CD14-positive monocyte (primary cell): ENCODE measurements at places on chromosomes 12 and 14.

GRCh38 chr14:76771437-76771980 lies 10.2 kb downstream of the VASH1 start:
- DNase-seq, result no peak

DNA sequence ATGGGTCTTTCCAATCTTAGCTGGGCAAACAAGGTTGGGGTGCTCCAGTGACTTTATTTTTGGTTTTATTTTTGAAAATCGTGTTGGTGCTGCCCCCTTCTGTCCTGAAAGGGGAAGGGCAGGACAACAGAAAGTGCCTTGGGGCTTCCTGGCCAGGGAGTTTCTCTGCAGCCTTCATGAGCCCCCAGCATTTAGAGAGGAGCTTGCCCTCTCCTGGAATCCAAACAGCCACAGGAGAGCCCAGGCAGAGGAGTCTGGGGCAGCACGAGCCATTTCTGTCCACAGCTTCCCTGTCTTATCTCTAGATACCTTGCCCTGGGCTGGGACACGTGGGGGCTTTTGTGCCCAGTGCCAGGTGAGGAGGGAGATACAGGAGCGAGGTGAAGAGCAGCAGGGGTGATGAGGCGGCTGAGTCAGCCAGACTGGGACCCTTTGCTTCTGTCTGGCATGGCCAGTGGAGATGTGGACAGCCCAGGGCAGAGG lies 4.4 kb upstream of the C1RL start:
- peak; percentile 29 for DNase-seq

- no peak for DNase-seq
Measured at GRCh38 chr12:127728285-127728684, 538.7 kb upstream of the TMEM132C start.

DNA sequence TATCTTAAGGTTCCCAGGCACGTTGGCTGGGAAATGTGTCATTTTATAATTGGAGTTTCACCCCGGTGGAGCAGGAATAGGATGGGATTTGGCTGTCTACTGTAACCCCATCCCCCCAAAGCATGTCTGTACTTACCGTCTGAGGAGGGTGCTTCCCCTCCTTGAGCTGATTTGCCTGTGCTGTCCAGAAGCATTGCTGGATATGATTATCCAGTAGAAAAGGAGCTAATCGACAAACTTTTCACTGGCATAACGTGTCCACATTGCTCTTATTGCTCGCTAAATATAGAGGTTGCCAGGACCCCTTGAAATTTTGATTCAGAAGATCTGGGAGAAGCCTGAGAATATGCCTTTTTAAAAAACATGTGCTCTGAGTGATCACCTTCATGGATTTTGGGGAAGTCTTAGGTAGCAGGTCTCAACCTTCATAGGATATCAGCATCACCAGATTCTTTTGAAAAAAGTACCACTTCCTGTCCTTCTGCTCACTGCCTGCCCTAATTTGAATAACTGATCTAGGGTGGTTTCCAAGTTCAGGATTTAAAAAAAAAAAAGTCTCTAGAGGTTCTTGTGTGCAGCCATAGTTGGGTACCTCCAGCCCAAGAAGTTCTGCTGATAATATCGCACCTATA lies 80.4 kb upstream of the KCNA1 start:
- DNase-seq, result no peak

- DNase-seq, result no peak
Measured at GRCh38 chr12:104083769-104084475, 19.6 kb downstream of the HCFC2 start.

DNA sequence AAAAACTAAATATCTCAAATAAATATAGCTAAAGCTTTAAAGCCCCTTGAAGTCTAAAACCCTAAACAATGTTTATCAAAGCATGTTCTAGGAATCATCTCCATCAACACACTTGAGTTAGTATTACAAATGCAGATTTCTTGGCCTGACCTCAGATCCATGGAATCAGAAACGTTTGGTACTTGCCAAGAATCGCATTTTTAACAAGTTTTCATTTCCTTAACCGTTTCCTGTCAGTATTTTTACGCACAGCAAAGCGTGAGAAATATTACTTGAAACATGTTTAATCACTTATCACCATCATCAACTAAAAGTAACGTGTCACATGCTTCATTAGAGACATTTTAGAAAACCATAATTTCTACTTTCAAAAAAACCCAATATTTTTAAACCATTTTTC lies 9.7 kb downstream of the SLCO1C1 start:
- DNase-seq, result no peak

DNA sequence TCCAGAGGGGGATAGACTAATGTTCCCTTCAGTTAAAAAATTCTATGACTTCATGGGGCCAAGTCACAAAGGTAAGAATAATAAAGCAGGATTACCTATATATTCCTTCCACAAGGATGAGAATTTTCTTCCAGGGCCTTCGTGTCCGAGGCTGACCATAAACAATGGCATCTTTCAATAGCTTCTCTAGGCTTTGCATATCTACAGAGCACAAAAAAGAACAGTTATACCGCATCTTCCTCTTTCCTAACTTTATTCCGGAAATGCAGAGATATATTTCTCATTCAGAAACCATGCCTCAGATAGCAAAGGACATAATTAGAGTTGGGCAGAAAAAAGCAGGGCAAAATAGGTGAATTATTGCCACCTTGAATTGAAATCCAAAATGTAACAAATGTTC lies 58.3 kb upstream of the ISM2 start:
- no peak for DNase-seq

GRCh38 chr12:45298721-45299692 lies 83.1 kb downstream of the ANO6 start:
- DNase-seq, result no peak

DNA sequence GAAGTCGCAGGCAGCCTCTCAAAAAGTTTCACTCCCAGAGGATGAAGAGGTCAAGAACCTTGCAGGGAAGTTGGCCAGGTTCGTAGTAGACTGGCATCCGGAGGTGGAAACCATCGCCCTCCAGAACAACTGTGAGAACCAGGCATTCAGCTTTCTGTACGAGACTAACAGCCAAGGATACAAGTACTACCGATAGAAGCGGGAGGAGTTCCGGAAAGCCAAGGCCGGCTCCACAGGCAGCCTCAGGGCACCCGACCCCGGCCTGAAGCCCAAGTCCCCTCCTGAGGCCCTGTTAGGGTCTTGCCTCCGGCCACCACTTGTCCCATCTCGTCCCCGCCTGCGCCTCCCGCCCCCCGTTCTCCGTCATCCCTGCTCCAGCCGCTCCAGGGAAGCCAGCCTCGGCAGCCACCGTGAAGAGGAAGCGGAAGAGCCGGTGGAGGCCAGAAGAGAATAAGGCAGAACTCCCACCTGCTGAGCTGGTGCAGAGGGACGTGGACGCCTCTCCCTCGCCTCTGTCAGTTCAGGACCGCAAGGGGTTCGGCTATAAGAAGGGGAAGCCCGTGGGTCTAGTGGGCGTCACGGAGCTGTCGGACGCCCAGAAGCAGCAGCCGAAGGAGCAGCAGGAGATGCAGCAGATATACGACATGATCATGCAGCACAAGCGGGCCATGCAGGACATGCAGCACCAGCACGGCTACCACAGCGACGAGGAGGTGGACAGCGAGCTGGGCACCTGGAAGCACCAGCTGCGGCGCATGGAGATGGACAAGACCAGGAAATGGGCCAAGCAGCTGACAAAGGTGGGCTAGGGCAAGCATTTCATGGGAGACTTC lies 366.8 kb upstream of the ATXN7L3B start:
- no peak for DNase-seq

DNA sequence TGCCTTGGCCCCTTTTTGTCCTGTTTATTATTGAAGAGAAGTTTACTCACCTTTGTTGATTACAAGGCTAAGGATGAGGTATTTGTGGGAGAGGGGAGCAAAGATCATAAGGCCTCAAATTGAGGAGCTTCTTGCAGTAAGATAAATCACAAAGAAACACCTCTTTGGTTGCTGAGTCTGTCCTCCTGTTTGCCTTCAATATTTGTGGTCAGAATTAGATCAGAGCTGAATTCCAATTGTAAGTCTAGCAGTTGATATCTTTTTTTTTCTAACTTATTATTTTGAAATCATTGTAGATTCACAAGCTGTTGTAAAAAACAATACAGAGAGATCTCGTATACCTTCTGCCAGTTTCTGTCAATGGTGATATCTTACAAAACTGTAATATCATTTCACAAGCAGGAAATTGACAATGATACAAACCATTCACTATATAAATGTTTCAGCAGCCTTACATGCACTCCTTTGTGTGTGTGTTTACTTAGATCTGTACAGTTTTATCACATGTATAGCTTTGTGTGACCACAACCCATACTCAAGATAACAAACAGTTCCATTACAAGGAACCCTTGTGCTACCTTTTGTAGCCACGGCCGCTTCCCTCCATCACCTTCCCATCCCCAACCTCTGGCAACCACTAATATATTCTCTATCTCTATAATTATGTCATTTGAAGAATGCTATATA lies 97.4 kb downstream of the KICS2 start:
- no peak for DNase-seq

DNA sequence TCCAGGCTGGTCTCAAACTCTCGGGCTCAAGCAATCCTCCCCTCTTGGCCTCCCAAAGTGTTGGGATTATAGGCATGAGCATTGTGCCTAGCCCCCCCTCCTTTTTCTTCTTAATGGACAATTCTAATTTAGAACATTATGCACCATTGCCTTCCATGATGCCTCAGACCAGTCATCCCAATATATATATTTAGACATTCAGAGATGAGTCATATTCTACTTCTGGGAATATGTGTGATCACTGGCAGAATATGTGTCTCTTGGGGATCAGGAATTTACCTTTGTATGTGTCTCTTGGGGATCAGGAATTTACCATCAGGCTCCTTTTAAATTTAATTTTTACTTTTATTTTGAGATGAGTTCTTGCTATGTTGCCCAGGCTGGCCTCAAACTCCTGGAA lies 7.5 kb upstream of the CCDC177 start:
- DNase-seq, result no peak

DNA sequence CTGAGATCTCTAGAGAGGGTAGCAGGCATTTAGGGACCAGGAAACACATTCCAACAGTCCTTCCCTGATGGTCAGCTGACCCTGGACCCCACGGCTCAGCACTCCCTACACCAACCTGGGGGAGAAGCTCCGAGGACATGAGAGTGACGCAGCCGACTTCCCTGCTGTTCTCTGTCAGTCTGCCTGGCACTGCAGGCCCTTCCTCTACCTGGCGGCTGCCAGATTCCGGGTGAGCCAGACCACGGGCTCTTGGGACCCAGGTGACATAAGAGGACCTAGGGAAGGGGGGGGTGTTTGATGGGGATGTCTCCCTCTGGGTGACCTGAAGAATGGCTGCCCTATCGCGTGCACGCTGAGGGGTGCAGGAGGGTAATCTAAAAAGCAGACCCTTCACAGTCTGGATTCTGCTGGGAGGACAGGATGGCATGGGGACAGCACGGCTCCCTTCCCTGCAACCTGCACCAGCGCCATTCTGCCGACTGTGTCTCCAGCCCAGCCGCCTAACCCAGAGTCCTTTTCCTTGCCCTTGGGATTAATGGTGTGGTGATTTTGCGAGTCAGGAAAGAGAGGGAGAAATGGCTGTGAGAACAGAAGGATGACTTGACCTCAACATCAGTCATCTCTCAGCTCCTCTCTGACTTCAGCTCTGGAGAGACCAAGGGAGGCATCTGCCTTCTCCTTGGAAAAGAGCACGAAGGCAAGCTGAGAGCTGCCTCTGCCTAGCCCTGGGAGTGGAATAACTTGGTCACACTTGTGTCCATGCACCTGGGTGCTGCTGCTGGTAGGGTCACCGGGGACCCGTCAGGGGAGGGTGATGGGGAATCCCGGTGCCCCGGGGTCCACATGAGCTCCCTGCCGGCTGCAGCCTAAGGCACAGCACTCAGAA lies 158.5 kb downstream of the CALM1 start:
- no peak for DNase-seq

DNA sequence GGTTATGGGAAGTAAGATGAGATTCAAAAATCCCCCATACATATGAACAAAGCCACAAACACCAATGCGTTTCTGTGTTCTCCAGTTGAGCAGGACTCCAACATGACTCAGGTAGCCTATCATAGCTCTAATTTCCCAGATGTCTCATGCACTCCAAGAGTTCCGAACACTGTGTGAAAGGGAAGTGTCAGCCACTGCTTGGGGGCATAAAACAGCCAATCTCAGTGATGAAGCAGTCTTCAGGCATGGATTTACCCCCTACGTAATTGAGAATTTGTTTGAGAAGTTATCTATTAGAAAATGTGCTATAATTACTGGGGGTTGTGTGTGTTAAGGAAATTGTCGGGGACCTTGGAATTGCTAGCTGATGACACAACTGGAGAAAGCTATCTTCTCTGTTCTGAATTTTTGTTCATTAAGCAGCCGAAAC lies 153.9 kb upstream of the AVPR1A start:
- no peak for DNase-seq
